Gastroesophageal sphincter (tissue), 4 donors: ENCODE measurements at places on chromosomes 12 and 14. TPM values are rescaled to one million over a fixed set of nuclear protein-coding genes. Genes with fewer than 3 reads are reported as not detected.

DNA sequence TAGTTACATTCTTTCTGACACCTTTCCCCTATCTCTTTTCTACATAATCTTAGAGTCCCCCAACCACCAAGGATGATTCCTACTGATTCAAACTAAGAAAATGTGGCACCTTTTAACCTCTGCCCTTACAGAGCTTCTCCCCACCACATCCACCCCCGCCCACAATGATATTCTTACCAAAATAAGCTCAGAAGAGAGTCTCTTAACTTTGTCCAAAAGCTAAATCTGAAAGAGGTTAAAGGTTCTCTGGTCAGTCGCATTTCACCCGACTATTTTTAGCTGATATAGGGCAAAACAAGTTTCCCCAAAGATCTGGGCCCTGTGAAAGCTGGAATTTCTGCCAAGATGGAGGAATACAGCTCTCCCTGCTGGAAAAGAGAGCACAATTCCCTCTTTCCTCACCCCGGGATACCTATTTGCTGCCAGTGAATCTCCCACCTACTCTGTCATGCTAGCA is 128.6 kb downstream of the ZFP36L1 start:
- H3K36me3 ChIP-seq, result no peaks in the 10 kb centered on the region
- H3K4me1 ChIP-seq, result peaks cover 99% of the 10 kb centered on the region
- ATAC-seq, result no peak
- no peak overlapping the region for H3K4me3 ChIP-seq
- H3K27me3 ChIP-seq, result no peaks in the 10 kb centered on the region

DNA sequence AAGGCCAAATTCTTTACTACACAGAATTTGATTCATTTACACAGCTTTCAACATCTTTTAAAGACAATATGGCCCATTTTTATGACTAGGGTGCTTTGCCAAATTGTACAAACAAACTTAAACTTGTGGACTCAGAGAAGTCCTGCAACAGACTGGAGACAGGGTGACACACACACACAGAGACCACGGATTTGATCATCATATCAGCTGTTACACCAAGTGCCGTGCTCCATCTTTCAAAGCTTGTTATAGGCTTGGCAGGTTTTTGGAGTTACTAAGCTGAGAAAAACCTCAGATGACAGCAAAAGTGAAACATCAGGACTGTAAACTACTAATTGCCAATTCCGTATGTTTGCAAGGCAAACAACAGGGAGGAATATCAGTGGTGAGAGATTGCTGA is 811.7 kb downstream of the GALC start:
- ATAC-seq, result no peak
- H3K4me3 ChIP-seq, result no peak overlapping the region
- H3K27me3 ChIP-seq, result no peaks in the 10 kb centered on the region
- H3K36me3 ChIP-seq, result no peaks in the 10 kb centered on the region

DNA sequence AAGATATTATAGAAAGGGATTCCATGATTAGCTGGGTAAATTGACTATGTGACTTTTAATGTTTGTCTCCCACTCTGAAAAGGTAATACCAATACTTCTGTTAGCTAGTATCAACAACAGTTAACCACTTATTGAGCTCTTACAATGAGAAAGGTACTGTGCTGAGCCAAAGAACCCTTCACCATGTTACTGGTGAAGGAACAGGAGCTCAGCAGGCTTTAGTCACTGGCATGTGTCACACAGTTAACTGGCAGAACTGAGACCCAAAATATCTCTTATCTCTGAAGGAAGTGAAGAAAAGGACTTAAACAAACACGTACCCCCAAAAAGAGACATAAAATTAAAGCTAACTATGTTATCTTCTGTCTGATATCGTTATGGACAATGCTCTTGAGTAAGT is 170.6 kb downstream of the MED13L start:
- H3K36me3 ChIP-seq, result no peaks in the 10 kb centered on the region
- H3K27ac ChIP-seq, result no peak overlapping the region
- H3K4me1 ChIP-seq, result peaks cover 44% of the 10 kb centered on the region
- no peak overlapping the region for H3K4me3 ChIP-seq

DNA sequence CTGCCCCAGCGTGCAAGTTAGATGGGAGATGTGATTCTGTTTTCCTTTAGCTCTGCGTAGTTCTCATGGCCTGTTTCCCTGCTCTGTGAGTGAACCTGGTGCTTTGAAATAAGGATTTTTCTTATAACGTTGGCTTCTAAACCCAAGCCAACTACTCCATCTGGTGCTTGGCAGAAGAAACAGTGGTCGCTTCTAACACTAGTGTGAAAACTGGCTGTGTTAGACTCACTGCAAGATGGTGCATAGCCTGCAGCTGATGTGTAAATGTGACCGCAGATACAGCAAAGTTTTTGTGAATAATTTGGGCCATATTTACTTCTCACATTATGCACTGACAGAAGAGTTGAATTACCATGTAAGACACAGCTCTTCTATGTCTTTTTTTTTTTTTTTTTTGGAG is 12.2 kb downstream of the GTF2H3 start:
- no peak overlapping the region for H3K27ac ChIP-seq
- H3K27me3 ChIP-seq, result no peaks in the 10 kb centered on the region
- peaks cover 84% of the 10 kb centered on the region for H3K36me3 ChIP-seq
- no peak for ATAC-seq
- no peaks in the 10 kb centered on the region for H3K4me1 ChIP-seq

GRCh38 chr14:64692189-64692985 is 11.8 kb upstream of the PLEKHG3 start:
- H3K27ac ChIP-seq, result no peak overlapping the region
- H3K4me1 ChIP-seq, result peaks cover 39% of the 10 kb centered on the region
- no peaks in the 10 kb centered on the region for H3K36me3 ChIP-seq
- ATAC-seq, result peak; percentile 19
- no peak overlapping the region for H3K4me3 ChIP-seq

- no peaks in the 10 kb centered on the region for H3K27me3 ChIP-seq
- no peak overlapping the region for H3K4me3 ChIP-seq
- H3K27ac ChIP-seq, result peak overlapping the region; percentile 67
- H3K4me1 ChIP-seq, result peaks cover 17% of the 10 kb centered on the region
- ATAC-seq, result peak; percentile 50
Measured at GRCh38 chr14:90924621-90925340, 108.6 kb upstream of the TTC7B start.

DNA sequence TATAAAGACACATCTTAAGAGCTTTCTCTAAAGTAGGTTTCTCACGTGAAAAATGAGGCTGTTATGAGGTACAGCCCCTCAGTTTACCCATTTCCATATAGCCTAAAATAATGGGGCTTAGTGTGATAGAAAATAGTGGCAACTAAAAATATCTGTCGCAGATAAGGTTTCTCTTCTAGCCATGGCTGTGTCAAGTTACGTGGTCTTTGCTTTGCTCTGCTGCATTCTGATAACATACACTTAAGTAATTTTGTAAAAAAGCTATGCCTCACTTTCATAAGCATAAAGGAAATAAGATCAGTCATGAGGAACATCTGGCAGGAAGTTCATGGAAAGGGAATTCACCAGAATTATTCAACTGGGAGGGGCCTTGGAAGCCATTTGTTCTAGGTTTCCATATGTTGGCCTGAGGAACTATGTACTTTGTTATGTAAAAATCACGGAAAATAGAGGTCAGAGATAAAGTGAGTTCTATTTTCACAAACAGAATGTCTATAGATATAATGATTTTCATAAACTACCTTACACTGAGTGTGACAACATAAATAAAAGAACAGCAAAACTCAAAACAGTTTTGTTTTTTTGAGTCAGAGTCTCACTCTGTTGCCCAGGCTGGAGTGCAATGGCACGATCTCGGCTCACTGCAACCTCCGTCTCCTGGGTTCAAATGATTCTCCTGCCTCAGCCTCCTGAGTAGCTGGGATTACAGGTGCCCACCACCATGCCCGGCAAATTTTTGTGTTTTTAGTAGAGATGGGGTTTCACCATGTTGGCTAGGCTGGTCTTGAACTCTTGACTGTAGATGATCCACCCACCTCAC is 195.6 kb upstream of the KRR1 start:
- no peaks in the 10 kb centered on the region for H3K27me3 ChIP-seq
- no peaks in the 10 kb centered on the region for H3K36me3 ChIP-seq
- no peak for ATAC-seq

DNA sequence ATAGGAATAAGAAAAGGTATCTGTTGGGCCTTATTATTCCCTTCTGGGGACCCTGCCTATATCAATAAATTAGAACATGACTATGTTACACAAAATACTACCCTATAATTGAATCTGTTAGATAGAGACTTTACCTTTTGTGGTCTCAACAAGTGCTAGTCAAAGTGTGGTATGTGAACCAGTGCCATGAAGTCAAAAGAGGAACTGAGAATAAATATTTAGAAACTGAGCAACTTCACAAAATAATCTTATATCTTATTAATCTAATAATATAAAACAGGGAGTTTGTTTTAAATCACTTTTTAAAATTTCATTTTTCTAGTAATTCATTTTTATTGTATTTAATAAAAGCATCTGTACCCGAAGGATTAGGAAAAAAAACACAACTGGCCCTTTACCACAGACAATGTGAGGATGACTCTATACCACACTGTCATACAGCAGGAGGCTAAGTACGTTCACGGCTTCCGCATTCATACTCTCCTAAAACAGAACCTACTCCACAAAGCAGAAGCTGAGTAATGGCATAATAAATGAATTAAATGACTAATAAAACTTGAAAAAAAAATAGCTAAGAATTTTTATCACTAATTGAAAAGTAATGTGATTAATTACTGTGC is 42.1 kb downstream of the SEC23A start:
- no peak overlapping the region for H3K4me3 ChIP-seq
- peaks cover 12% of the 10 kb centered on the region for H3K36me3 ChIP-seq
- no peak for ATAC-seq
- no peak overlapping the region for H3K27ac ChIP-seq

DNA sequence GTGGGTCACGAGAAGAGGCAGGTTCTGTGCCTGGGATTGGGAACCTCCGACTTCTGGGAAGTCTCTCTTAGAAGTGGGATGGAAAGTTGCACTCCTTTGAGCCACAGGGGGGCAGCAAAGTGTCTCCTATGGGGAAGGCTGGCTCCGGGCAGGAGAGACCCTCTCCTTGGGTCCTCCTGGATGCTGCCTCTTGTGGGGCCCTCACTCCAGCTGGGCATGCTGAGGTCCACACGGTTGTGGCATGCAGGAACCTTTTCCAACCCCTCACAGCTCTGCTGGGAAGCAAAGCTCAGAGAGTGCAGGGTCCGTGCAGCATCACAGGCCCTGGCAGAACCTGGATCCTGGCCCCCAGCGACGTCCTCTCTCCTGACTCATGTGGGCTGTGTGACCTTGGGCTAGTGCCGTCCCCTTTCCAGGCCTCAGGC is 17.4 kb downstream of the SDSL start:
- no peaks in the 10 kb centered on the region for H3K4me1 ChIP-seq
- H3K4me3 ChIP-seq, result no peak overlapping the region
- no peak overlapping the region for H3K27ac ChIP-seq

DNA sequence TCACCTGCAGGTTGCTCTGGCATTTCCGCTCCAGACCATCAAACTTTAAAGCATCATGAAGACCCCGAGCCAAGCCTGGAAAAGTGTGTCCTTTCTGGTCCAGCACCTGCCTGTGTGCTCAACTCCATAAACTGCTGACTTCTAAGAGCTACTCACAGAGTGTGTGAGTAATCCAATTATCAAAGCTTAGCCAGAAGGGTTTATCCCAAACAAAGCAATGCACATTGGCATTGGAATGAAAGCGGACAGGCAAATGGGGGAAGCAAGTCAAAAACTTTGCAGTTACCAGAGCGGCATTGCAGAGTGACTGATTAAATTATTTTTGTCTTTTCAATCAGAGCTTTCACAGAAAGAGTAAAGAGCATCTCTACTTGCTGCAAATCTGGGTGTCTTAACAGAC is 1262.4 kb upstream of the SEL1L start:
- H3K27ac ChIP-seq, result no peak overlapping the region
- no peaks in the 10 kb centered on the region for H3K36me3 ChIP-seq
- H3K4me1 ChIP-seq, result no peaks in the 10 kb centered on the region
- H3K27me3 ChIP-seq, result no peaks in the 10 kb centered on the region

DNA sequence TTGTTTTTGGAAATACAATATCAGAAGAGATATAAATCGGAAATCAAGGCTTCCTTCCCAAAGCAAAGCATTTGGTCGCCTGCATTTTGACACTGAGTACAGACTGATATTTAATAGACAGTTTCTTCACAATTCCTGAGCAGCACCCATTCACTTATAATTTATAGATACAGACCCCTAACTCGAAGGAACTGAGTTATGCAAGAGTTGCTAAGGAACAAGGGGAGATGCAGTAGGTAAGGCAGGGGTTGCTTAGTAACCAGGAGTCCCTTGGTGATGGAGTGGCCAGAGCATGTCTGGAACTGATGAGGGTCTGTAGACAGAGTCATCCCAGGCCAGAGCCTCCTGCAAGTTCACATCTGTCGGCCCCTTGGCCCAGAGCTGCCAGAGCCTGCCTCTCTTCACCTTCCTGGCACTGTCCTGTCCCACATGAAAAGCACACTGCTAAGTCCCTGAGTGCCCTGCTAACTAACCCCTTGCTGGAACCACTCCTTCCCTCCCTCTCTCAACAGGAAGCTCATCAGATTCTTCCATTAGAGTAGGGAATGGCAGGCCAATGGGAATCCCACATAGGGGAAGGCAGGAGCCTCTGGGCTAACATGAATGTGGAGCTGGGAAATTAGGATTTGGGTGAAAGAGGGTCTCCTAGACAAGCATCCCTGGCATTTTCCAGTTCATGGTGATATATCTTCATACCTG is 3.6 kb upstream of the DHRS2 start:
- H3K27ac ChIP-seq, result no peak overlapping the region
- no peaks in the 10 kb centered on the region for H3K27me3 ChIP-seq
- H3K4me1 ChIP-seq, result no peaks in the 10 kb centered on the region
- H3K36me3 ChIP-seq, result no peaks in the 10 kb centered on the region
- no peak overlapping the region for H3K4me3 ChIP-seq
- no peak for ATAC-seq

The FAM222A gene
- total RNA-seq, result 3.7 TPM

The SOCS2 gene
- 26.5 TPM for total RNA-seq

The MDP1 gene
- 12.0 TPM for total RNA-seq

The INSM2 gene
- not detected for total RNA-seq

The STK38L gene
- total RNA-seq, result 70.0 TPM

The RTL1 gene
- total RNA-seq, result not detected

The CRIP1 gene
- total RNA-seq, result 57.9 TPM
